Effector CD8-positive, alpha-beta T cell (primary cell): ENCODE measurements at places on chromosomes 6 and 20.

DNA sequence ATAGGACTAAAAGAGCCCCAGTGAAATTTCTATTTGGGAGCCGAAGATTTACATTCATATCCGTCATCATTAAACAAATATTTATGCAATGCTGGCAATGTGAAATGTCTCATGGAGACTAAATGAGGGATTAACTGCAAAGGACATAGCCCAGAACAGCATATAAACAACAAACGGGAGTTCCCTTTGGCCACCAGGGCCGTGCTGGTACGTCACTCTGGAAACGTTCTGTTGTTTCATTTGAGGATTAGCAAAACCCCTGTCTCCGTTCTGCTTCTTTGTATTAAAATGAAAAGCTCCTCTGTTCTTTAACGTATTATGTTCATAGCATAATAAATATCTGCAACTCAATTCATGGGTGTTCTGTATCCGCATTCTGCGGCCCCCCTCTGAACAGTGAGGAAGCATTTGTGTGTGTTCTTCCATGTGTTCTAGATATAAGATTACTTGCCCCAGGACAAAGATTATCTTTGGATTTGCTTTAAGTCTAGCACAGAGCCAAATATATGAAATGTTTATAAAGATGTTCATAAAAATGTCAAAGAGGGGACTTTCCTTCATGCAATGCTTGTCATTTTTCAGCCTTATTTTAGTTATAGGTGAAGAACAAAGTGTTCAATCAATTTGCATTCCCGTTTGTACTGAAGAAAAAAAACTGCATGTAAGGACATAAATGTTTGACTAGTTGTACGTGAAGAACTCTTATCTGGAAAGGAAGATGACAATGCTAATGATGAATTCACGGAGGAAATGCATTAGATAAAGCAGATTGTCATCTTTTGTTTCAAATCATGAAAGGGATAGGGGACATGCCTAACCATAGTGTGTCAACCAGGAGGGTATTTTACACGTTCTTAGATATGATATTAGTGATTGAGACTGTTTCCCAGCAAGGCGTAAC lies 90.0 kb upstream of the TNFAIP3 start:
- no peak for DNase-seq

- DNase-seq: no peak
Observed at GRCh38 chr6:81751388-81752083, 945 bp downstream of the TENT5A start.

DNA sequence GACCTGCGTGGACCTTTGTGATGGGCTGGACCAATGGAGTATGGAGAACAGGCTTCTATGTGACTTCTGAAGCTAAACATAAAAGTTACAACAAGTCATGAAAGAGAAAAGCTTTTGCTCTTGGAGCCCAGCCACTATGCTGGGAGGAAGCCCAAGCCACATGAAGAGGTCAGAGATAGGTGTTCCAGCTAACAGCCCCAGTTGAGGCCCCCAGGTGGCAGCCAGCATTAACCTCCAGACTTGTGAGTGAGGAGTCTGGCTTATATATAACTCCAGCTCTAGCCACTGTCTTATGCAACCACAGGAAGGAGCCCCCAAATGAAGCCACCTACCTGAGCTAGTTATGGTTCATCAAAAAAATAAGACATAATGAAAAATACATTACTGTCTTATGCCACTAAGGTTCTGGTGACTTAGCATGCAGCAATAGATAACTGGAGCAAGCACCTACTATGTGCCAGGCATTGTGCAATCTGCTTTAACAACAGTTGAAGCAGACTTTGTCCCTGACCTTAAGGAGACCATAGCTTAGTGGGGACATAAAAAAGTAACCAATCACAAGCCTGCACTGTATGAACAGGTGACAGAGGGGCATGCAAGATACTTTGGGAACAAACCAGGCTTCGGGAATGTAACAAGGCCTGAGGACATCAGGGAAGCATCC lies 599.6 kb downstream of the PTPRT start:
- no peak for DNase-seq

DNA sequence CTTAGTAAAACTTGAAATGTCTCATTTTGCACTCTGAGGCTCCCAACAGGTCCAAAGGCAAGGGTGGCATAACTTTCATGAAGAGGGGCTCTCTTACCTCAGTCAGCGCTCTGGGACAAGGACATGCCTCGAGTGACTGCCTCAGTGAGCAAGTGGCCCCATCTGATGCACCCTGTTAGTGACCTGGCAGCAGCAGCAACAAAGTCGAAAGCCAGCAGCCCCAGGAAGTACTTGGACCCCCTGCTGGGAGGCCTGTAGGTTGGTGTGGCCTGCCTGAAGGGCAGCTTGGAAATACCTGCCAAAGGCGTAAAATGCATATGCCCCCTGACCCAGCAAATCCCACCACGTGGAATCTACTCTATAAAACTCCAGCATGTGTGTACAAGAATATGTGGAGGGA lies 13.2 kb downstream of the MAP1LC3A start:
- DNase-seq: no peak

DNA sequence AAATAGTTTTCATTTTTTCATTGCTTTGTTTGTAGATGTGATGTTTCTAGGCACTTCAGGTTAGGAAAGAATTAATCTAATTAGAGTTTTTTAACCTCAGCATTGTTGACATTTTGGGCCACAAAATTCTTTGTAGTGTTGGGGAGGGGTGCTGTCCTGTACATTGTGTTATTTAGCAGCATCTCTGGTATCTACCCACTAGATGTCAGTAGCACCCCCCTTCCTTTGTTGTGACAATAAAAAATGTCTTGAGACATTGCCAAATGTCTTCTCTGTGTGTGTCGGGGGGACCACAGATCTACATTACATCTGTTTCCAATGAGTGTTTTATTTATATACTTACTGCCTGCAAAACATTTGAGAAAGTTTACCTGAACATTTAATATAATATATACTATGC lies 45.6 kb downstream of the EYA4 start:
- no peak for DNase-seq

- no peak for DNase-seq
Observed at GRCh38 chr20:14617123-14617522, 279.7 kb upstream of the FLRT3 start.

DNA sequence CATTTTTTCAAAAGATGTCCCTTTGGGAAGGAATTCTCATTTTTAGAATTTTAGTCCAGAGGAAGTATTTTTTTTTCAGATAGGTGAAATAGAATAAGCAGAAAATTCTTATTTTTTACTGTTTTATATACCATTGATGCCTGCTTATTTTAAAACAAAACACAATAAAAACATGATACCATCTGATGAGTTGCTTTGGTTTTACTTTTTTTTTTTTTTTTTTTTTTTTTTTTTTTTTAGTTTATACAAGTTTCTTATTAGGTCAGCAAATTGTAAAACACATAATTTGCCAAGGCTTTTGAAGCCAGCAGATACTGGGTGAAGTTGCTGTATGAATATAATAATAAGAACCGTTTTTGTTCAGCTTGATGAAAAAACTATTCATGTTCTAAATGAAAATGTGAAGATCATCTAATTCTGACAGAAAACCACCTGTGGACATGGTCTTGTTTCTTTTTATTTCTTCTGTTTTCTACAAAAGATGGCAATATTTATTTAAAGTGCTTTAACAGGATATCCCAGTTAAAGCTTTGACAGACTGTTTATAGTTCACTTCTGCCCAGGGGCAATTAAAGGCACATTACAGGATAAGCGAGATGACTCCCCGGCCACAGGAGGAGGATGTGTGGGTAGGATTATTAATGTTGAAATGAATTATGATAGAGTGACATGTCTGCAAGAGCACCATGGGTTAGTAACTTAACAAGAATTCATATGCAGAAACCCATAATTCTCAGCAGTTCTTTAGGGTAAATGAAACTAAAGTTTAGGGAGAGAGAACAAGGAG lies 31.1 kb downstream of the MYB start:
- DNase-seq: no peak

GRCh38 chr6:148271711-148272439 lies 70.8 kb upstream of the SASH1 start:
- DNase-seq: no peak

DNA sequence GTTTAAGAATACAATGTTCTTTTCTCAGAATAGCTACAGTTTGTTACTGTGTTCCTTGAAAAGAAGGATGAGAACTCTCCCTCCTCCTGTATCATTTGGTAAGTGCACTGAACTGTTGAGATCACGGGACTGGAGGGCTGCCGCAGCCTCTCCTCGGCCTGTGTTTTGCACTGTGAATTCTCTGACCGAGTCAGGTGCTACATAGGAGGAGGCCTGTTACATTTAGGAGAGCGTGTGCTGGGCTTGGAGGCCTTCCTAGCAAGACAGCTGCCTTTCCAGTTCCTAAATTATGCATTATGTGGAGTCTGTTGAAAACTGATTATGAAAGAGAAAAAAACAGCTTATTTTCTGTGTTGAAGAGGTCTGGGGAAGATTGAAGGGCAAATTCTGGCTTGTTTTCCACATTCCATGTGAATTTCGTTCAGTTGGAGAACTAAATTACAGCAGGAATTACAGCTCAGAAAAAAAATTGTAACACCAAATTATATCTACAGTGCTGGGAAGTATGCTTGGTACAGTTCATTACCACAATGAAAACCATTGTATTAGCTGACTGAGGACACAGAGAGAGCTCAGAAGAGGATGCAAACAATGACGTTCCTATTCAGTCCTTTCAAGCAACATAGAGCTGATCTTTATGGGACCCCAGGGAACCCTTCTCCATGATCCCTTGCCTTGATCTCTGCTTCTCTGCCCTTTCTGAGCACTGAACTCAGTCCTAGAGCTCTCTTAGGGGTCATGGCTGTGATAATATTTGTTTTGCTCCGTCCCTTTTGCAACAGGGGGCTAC lies 2.8 kb downstream of the TMC2 start:
- no peak for DNase-seq

GRCh38 chr6:157665180-157665579 lies 157.9 kb upstream of the SNX9 start:
- DNase-seq: no peak

DNA sequence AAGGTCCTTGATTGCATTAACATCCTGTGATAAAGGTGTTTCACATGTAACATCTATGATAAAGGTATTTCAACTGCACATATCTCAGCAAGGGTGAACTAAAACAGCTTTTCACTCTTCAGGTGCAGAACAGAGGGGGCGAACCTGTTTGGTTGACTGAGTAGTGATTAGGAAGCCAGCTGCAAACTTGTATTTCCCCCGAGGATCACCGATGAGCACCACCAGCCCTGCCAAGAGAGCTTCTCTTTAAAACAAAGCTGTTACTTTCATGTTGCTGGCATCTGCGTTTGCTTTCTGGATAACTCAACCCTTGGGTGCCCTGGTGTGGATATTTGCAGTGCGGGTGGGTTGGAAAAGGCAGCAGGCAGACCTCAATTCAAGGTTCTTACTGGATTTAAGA lies 39.6 kb downstream of the JAG1 start:
- no peak for DNase-seq

DNA sequence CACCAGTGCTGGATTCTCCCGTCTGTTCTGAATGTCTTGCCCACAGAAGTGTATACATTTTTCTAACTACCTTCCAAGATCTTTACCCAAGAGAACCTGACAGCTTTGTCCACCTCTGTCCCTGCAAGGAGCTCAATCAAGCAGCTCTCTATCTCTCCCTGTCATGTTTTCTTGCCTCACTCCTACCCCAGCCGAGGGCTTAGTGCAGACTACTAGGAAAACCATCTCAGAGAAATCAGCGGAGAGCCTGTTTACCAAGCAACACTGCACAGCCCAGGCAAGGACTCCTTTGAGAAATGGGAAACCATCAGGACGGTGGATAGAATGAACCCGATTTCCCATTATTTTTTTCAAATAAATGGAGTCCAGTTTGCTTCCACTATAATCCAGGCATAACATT lies 250.7 kb upstream of the JARID2 start:
- no peak for DNase-seq

- DNase-seq: no peak
Observed at GRCh38 chr20:10741060-10741459, 67.3 kb upstream of the JAG1 start.

GRCh38 chr6:89650579-89650978 lies 12.0 kb upstream of the LYRM2 start:
- no peak for DNase-seq

DNA sequence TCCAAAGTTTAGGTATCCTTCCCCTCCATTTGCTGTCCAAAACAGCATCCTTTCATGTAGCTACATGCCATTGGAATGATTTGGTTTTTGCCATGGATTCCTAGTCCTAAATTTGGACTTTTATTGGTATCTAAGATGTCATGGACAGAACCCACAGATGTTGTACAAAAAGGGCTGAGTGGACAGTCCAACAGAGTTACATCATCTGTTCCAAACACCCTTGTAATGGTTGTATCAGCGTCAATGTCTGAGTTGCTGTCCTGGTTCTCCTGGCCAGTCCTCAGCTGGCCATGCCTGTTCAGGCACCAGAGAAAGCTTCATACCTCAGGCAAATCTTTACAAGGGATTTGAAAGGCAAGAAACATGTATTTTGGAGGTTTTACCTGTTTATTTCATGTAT lies 191.3 kb downstream of the ESR1 start:
- DNase-seq: no peak

DNA sequence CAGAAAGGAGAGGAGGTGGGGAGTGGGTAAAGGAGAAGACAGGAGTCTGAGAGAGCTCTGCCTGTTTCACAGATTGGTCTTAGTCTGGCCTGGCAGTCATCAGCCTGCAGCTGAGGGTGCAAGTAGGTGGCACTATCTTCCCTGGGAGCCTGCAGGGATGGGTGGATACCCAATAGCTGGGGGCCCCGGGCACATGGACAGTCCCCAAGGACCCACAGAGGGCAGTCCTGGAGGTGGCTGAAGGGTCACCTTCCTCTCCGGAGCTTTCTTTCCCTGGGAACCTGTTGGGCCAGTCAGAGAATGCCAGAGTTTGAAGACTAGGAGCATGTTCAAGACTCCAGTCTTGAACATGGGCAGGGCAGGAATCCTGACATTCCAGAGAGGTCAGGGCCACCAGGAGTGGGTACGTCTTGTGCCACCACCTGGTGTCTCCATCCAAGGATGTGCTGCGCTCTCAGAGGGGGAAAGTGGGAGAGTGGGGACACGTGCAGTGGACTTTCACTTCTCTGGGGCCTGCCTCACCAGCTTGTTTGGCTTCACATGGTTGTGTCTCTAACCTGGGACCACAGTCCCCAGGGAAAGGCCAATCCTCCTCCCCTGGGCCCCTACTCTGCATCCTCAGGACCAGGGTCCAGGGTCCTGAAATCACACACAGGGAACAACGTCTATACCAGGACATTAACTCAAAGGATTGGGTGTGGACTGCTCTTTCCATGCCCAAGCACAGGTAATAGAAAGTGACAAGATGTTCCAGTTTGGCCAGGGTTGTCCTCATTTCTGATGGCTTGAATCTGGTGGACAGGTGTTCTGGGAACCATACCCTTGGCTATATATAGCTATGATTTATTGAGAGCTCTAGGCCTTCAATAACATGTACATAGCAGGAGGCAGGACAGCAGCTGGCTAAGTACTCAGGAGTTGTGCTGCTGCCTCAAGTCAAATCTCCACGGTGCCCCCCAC lies 18.0 kb downstream of the AARS2 start:
- no peak for DNase-seq

GRCh38 chr20:52054123-52054522 lies 137.5 kb downstream of the ZFP64 start:
- no peak for DNase-seq

DNA sequence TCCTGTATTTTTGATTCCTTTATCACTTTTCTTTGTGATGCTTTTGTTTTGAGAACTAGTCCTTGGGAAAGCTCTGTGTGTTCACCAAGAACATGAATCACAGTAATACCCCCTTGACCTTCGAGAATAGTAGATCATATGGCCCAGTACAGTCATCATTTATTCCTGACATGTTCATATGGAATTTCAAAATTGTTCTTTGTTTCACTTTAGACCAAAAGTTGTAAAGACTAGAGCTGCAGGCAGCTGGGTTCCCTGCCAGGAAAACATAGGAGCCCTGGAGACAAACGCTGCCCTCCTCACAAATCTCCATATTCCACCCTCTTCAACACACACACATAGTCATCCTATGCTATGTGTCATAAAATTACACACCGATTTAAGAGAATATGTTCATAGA lies 621.2 kb upstream of the EYS start:
- no peak for DNase-seq
